ENCODE measurements at places on chromosomes 7 and 10.

DNA sequence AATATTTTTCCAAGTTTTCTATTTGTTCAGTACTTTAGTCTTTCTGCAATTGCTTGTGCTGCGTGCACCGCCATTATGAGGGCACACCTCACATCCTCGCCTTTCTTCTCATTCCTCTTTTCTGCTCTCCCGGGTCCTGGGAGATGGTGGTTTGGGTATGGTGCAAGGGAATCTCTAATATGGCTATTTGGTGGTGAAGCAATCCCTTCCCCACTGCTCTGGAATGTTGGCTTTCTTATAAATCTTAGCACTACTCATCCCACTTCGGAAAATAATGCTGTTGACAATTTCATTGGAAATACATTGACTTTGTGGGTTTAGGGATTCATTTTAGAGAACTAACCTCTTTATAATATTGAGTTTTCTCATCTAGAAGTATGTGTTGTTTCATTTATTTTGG is 1.9 kb upstream of the GCK start:
- no peak overlapping the region for H3K4me3 ChIP-seq
- H3K27me3 ChIP-seq, result 0 out of 2 replicates have a peak, but pooled peaks cover 23% of the 10 kb centered on the region
- no peaks in the 10 kb centered on the region for H3K36me3 ChIP-seq
- no peak for DNase-seq
- H3K27ac ChIP-seq, result no peak overlapping the region
- peaks cover 7% of the 10 kb centered on the region for H3K4me1 ChIP-seq

- no peak overlapping the region for H3K4me3 ChIP-seq
- H3K4me1 ChIP-seq, result no peaks in the 10 kb centered on the region
- no peaks in the 10 kb centered on the region for H3K36me3 ChIP-seq
- no peak for DNase-seq
Observed at GRCh38 chr10:25263931-25264330, 89.1 kb downstream of the GPR158 start.

DNA sequence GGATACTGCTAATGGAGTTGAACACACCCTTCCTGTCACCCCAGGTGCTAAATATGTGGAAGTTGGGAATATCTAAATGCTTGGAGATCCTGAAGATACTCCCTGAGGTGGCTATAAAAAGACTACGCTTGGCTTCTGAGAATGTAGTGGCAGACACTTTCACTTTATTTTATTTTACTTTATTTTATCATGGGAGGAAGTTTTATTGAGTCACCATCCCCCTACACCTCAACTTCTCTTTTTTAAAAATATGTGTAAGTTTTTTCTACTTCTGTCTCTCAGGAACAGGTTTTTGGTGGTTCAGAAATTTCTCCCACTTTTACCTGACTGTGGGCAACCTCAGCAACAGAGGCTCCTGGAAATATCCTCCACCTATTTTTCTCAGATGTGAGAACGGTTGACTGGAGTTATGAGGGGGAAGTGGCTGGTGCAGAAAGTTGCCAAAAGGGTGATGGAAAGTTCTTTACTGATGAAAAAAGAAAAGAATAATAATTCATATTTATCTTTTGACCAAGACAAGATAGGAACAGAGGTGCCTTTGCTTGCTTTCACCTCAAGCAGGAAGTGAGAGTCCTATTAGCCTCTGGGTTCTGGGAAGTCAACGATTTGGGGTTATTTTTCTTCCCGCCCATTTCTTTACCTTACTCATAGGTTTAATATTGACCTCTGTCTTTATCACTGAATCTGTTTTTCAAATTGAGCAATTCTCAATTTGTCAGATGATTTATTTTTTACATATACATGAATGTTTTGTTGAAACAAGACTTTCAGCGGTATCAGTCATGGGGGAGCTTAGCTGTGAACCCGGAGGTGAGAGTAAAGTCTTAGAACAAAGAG is 103.6 kb downstream of the AHR start:
- no peak overlapping the region for H3K4me3 ChIP-seq
- no peaks in the 10 kb centered on the region for H3K4me1 ChIP-seq
- no peak overlapping the region for H3K27ac ChIP-seq
- no peaks in the 10 kb centered on the region for H3K27me3 ChIP-seq

DNA sequence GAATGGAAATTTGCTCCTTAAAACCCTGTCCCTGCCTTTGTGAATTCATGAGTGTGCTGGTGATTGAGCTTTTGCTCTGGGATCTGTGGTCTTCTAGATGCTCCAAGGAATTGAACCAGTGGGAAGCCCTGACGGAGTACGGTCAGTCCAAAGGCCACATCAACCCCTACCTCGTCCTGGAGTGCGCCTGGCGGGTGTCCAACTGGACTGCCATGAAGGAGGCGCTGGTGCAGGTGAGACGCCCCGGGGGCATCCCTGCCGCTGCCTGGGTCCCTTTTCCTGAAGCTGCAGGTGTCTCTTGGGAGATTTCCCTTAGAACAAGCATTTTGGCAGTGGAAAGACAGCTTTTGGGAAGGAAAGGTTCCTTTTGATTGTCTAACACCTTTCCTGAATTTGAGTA is 100.3 kb downstream of the TRRAP start:
- no peak overlapping the region for H3K4me3 ChIP-seq
- no peak overlapping the region for H3K27ac ChIP-seq
- H3K4me1 ChIP-seq, result no peaks in the 10 kb centered on the region
- H3K36me3 ChIP-seq, result peaks cover 99% of the 10 kb centered on the region

GRCh38 chr7:120060281-120060680 is 212.7 kb upstream of the KCND2 start:
- H3K27me3 ChIP-seq, result no peaks in the 10 kb centered on the region
- no peaks in the 10 kb centered on the region for H3K36me3 ChIP-seq
- H3K4me1 ChIP-seq, result no peaks in the 10 kb centered on the region

DNA sequence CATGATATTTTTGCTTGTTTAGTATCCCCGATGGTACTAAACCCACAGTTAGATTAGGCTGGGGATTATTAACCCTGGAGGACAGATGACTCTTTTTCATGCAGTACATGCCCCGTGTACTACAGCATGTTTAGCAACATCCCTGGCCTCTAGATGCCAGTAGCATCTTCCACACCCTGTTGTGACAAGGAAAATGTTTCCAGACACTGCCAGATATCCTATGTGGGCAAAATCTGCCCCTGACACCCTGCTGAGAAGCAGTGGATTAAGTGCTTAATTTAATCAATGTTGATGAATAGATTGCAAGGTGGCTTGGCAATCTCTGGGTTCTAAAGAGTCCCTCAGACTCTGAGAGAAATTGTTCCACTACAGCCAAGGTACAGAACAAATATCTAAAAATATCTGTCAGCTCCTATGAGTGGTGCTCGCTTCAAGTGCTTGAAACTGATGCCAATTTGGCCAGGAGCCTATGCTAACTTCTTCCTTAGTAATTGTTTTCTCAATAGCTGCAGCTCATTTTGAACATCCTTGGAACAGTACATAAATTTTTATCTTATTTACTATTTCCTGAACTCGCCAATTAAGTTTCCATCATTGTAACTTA is 247.0 kb downstream of the SORCS1 start:
- H3K4me3 ChIP-seq, result no peak overlapping the region
- H3K4me1 ChIP-seq, result no peaks in the 10 kb centered on the region
- H3K27ac ChIP-seq, result no peak overlapping the region

DNA sequence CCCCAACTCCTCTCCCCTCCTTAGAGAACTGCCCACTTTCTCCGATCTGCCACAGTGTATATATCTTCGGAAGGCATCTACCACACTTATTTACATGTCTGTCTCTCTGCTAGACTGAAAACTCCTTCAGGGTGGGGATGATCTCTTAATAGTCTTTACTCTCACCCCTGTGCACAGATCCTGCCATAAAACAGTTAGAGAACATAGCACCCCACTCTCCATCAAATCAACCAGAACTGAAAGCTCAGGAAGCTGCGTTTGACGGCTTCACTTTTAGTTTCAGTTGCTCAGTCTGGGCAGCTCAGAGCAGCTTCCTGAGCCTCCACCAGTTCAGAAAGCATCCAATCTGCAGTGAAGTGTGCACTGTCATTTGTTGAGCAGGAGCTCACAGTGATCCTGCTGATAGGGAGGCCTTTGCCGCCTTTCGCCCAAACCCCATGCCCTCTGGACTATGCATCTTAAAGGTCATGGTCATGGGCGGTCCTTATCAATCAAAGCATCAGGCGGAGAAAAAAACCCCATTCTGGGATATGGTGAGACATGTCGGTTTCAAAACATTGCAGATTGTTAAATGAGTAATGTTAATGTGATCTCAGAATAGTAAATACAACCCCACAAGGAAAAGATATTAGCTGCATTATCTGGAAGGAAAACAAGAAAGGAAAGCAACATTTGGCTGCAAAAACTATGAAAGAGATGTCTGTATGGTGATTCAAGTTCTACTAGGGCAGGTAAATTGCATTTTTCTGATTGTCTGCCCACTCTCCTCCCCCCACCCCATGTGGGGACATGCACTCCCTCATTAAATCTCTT is 167.1 kb upstream of the ADO start:
- no peaks in the 10 kb centered on the region for H3K36me3 ChIP-seq
- no peak overlapping the region for H3K27ac ChIP-seq
- H3K4me1 ChIP-seq, result no peaks in the 10 kb centered on the region

DNA sequence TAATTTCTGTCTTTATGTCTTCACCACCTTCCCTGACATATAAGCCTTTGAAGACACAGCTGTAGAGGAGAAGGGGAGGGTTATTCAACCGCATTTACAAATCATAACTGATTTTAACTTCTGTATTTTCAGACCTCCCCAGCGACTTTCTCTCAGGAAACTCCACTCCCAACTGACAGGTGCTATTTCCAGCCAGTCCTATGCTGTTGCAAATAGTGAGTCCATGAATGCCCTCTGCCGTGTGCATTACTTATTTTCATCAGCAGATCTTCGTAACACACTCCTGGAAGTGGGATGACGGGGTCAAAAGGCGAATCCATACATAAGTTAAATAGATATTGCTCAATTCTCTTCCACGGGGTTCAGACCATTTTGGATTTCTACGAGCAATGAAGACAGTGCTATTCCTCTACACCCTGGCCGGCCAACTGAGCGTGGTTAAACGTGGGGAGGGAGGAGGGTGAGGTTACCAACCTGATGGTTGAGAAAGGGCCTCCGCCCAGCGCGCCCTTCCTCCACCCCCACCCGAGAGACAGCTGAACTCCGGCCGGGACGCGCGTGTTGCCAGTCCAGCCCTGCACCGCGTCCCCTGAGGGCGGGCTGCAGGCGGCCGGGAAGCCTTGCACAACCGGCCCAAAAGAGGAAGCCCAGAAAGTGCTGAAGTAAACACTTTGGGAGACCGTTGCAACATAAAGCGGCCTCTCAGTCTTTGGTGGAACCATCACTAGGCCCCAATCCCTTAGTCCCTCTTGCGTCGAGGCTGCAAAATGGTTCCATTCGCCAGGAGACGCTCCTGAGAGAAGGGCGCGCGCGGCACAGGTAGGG is at the start of gene APBB1IP:
TSS of gene APBB1IP (plus strand) at position 705 of the 825 bp plus-strand sequence. CDS start 53,986 bp downstream, outside the sequence.
- peaks cover 9% of the 10 kb centered on the region for H3K4me1 ChIP-seq
- H3K27me3 ChIP-seq, result peaks cover 18% of the 10 kb centered on the region
- H3K4me3 ChIP-seq, result no peak within 1 kb of the TSS
- no peaks in the 10 kb centered on the region for H3K36me3 ChIP-seq
- H3K27ac ChIP-seq, result no peak within 1 kb of the TSS
- DNase-seq, result no peak

GRCh38 chr7:140695381-140695780 is 1.1 kb upstream of the NDUFB2 start:
- no peak for DNase-seq
- H3K4me3 ChIP-seq, result no peak overlapping the region
- H3K36me3 ChIP-seq, result peaks cover 19% of the 10 kb centered on the region

DNA sequence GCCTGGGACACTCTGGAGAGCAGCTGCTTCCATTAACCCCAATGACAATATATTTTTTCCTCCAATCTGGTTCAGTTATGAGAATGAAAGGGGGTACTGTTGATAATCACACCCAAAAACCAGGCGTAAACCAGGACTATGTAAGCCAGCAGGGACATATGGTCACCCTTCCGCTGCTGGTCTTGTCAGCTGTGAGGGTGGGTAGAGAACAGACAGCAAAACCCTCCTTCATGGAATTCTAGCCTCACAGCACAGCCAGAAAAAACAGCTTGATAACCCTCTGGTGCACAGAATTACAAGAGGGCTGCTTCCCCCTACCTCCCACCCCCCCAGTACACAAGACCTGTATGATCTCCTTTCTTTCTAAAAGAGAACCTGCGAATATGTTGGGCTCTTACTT is 368.8 kb upstream of the ZMIZ1 start:
- H3K27me3 ChIP-seq, result peaks cover 18% of the 10 kb centered on the region
- no peak overlapping the region for H3K27ac ChIP-seq

DNA sequence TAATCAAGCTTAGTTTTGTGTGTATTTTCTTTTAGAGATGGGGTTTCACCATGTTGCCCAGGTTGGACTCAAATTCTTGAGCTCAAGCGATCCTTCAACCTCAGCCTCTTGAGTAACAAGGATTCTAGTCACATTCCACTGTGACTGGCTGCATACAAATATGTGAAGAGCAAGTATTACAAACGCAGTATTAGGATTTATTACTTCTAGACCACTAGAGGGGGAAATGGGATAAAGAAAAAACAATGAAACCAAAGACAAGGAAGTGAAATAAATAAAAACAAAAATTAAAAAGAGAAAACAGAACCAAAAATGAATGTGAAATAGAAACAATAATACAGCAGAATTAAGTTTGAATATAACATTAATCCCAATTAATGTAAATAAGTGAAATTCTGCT is 308.7 kb downstream of the ANKRD30A start:
- no peak for DNase-seq
- no peaks in the 10 kb centered on the region for H3K36me3 ChIP-seq
- no peaks in the 10 kb centered on the region for H3K27me3 ChIP-seq
- H3K4me1 ChIP-seq, result no peaks in the 10 kb centered on the region

GRCh38 chr7:85011127-85011526 is 175.7 kb downstream of the SEMA3D start:
- no peak for DNase-seq
- no peaks in the 10 kb centered on the region for H3K27me3 ChIP-seq
- no peaks in the 10 kb centered on the region for H3K36me3 ChIP-seq
- H3K4me1 ChIP-seq, result no peaks in the 10 kb centered on the region
- H3K4me3 ChIP-seq, result no peak overlapping the region
- no peak overlapping the region for H3K27ac ChIP-seq

- peak overlapping the region; percentile 75 for H3K4me3 ChIP-seq
- peaks cover 29% of the 10 kb centered on the region for H3K36me3 ChIP-seq
- H3K27ac ChIP-seq, result peak overlapping the region; percentile 89
- DNase-seq, result no peak
- H3K27me3 ChIP-seq, result no peaks in the 10 kb centered on the region
Observed at GRCh38 chr10:96044736-96045135, 1.4 kb downstream of the CCNJ start.

- no peak overlapping the region for H3K27ac ChIP-seq
- H3K36me3 ChIP-seq, result no peaks in the 10 kb centered on the region
- H3K27me3 ChIP-seq, result no peaks in the 10 kb centered on the region
Observed at GRCh38 chr10:36324831-36325230, 682.7 kb upstream of the FZD8 start.

- peaks cover 6% of the 10 kb centered on the region for H3K4me1 ChIP-seq
- no peak overlapping the region for H3K4me3 ChIP-seq
Observed at GRCh38 chr10:43350156-43350555, 21.3 kb upstream of the FXYD4 start.

DNA sequence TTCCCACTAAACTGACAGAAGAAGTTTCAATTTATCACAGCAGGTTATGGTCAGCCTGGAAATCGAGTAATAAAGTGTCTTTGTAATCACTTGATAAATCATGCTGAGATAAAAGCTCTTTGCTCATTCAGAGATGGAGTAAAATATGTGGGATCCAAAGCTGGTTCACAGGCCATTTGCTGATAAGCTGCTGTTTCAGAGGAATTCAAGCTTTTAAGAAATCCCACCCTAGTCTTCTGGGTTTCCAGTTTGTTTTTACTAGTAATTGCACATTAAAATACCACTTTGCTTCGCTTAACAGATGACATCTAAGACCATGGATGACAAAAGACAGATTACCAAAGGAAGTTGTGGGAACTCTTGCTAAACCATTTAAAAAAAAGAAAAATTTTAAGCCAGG is 37.4 kb upstream of the CDK6 start:
- H3K4me3 ChIP-seq, result no peak overlapping the region
- H3K36me3 ChIP-seq, result no peaks in the 10 kb centered on the region
- H3K4me1 ChIP-seq, result no peaks in the 10 kb centered on the region
- no peak for DNase-seq
- no peaks in the 10 kb centered on the region for H3K27me3 ChIP-seq
- no peak overlapping the region for H3K27ac ChIP-seq

All from K562 (cell line).